ENCODE measurements at places on chromosomes 4 and X.

- no peak for DNase-seq
These were observed 20.1 kb downstream of the GPR143 start for GRCh38 chrX:9745417-9746115.

- DNase-seq, result no peak
These were observed 238.8 kb downstream of the ANK2 start for GRCh38 chr4:113288257-113288656.

DNA sequence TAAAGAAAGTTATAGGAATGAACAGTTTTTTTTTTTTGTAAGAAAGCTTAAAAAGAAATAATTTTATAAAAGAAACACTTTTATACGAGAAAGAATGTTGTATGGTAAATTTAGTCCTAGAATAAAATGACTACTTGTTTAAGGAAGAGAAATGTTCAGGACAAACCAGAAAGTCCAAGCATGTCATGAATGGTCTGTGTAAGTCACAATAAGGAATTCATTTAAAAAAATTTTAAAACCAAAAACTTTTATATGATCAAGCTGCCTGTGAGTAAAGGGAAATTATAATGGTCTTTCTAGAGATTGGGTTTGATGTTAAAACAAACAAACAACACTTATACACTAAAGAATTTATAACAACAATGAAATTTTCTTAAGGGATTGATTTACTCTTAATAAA, 858.9 kb upstream of the PCDH7 start:
- DNase-seq, result no peak

GRCh38 chr4:91198951-91199350, 1071.8 kb downstream of the CCSER1 start:
- DNase-seq, result no peak

DNA sequence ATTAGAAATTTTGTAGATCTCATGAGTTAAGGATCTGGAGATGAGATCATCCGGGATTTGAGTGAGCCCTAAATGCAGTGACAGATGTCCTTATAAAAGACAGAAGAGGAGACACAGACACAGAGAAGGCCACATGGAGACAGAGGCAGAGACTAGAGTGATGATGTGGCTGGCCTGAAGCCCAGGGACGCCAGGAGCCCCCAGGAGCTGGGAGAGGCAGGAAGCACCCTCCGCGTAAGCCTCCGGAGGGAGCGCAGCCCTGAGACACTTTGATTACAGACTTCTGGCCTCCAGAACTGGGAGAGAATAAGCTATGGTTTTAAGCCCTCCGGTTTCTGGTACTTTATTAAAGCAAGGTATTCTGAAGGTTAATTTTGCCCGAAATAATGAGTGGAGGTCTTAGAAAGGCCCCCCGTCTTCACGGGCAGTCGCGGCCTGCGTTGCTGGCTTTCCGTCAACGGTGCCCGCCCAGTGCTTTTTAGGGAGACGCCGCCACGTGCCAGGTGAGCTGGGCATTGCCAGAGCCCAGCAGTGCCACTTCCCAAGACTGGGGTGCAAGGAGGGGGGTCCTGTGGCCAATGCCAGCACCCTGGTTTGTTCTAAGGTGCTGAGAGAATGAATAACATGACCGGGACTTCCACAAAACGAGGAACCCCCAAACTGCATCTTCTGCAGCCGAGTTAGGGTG, 8.1 kb downstream of the DHRSX start:
- DNase-seq, result no peak

GRCh38 chrX:68848189-68848940, 19.5 kb downstream of the EFNB1 start:
- DNase-seq, result no peak

GRCh38 chrX:131894995-131895394, 128.1 kb upstream of the STK26 start:
- no peak for DNase-seq

GRCh38 chrX:118726887-118727685, at the start of gene IL13RA1:
Gene IL13RA1, plus strand, starts transcription at chrX:118727606. Its CDS starts 33 bp downstream, at chrX:118727639.
- no peak for DNase-seq

DNA sequence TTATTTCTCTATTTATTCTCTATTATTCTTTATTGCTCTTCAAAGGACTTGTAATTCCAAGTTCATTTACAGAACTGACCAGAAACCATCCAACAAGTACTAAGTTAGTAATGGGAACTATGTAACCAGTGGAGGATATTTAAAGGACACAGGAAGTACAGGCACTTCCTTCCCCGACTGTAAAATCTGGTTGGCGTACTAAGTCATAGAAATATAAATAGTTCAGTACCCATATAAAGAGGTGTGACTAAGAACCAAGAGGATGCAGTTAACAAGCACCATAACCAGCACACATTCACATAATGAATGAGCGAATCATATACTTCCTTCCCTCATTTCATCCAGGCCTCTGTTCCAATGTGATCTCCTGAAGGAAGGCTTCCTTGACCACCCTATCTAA, 3.6 kb upstream of the EIF4E start:
- no peak for DNase-seq

DNA sequence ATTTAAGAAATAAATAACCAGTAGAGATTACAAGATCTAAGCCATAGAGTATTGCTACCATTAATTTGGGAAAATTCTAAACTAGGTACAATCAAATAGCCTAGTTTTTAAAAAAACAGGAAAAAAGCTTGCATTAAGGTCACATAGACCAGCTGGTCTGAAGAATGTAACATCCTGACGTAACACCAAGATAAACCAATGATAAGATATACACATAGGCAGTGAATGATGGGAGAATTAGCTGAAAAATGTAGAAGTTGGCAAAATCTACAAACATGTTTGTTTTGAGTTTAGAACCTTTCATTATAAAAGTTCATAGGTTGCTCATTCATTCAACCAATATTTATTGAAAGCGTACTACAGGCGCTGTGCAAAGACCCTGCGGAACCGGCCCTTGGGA, 120.0 kb downstream of the SH3RF1 start:
- DNase-seq, result no peak

- no peak for DNase-seq
These were observed 264.1 kb upstream of the GATB start for GRCh38 chr4:152024881-152025280.

- no peak for DNase-seq
These were observed 33.6 kb upstream of the RPL34 start for GRCh38 chr4:108586778-108587177.

DNA sequence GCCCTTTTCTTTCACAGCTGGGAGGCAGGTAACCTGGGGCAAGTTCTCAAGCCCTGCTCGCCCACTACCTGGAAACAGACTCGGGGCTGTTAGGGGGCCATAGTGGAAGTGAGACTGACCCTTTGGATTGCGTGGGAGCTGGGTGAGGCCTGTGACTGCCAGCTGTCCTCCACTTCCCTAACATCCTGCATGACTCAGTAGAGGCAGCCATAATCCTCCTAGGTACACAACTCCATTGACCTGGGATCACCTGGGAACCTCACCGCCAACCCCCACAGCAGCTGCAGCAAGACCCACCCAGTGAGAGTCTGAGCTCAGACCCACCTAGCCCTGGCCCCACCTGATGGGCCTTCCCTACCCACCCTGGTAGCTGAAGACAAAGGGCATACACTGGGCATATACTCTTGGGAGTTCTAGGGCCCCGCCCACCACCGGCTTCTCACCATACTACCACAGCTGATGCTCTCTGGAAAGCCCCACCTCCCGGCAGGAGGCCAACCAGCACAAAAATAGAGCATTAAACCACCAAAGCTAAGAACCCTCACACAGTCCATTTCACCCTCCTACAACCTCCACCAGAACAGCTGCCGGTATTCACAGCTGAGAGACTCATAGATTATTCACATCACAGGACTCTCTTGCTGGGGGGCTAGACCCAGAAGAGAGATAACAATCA, 61.1 kb upstream of the DCTD start:
- no peak for DNase-seq

GRCh38 chrX:79588233-79588632, 221.1 kb upstream of the ITM2A start:
- DNase-seq, result no peak

DNA sequence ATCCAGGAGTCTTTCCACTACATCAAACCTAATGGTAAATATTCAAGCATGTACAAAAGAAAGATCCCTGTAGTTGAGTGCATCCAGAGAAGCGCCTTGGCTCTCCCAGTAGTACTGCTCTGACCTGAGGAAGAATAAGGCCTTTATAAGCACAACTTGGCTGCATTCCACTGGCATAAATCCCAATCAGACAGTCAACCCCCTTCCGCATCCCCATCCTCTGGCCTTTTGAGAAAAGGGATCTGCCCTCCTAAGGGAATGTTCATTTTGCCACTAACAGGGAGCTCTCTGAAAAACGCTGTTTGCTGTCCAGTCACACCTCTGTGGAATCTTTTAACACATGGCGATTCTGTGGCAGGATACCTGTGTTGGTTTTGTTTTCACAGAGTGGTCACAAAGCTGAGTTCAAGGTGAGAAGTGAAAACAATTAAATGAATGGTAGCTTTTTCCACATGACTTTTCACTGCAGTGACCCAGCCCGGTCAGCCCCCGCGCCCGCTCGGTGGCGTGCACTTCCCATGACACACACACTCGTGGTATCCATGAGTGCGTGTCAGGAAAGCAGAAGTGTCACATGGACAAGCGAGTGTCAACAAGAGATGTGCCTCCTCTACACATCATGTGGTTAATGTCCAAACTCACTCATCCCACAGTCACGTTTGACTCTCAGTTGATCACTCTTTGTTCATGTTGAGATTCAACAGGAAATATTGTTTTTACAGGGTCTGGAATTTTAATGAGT, 112.2 kb upstream of the ENPP6 start:
- DNase-seq, result no peak

DNA sequence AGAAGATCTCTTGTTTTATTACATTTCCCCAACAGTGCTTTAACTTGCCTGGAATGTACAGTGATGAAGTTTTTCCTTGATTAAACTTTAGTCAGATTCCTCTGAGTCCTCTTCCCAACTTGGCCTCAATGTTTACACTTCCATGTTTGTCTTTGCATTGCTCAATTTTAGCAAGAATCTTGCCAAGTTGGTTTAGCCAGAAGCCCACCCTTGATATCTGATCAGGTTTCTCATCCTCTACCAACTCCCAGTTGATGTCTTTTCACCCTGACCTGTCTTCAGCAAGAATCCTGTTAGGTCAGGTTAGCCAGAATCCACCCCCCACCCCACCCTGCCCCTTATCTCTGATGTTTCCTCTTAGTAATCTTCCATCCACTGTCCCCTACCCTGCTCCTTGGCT, 120.9 kb downstream of the MBNL3 start:
- no peak for DNase-seq

DNA sequence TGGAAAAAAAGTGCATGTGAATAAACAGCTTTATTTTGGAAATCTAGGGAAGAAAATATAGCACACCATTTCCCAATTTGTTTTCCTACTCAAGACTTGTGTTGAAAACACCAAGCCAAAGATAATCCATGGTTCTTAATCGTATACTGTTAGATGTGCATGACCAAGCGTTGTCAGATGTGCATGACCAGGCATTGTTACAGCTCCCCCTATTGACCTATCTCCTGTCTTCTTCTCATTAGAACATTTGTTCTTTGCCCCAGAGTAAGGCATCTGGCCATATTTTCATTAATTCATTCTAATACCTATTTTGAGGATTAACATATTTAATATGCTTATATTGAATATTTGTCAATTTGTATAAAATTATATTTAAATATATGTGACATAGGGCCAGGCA, 14.4 kb upstream of the VCX start:
- DNase-seq, result no peak

DNA sequence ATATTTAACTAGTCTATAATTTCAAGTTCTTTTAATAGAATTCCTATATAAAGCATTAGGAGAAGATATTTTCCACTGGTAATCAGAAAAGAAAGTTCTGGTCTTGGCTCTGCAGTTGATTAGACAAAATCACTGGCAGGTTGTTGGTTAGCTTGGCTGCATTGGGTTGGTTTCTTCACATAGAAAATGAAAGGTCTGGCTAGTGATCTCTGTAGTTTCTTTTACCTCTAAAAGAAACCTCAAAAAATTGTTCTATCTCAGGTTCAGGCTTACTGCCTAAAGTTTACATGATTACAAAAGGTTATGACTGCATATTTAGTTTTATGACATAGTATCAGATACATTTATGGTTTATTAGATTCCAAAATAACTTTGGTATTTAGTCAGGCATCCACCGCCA, 95.8 kb upstream of the NAP1L5 start:
- no peak for DNase-seq

DNA sequence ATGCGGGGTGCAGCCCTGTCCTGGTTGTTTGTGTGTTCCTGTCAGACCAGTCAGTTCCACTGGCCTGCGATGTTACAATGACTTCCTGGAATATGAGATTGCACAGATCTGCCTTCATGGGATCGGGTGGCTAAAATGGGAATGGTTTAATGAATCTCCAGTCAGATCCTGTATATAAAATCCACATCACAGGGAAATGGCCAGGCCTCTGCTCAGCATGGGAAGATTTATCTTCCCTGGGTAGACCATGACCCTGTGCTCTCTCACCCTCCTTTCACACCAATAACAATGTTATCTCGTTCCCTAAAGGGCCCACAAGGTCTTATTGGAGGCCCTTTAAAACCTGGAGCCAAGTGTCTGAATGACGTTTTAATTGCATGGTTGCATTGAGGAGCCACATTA, 307.4 kb downstream of the RAB28 start:
- no peak for DNase-seq

DNA sequence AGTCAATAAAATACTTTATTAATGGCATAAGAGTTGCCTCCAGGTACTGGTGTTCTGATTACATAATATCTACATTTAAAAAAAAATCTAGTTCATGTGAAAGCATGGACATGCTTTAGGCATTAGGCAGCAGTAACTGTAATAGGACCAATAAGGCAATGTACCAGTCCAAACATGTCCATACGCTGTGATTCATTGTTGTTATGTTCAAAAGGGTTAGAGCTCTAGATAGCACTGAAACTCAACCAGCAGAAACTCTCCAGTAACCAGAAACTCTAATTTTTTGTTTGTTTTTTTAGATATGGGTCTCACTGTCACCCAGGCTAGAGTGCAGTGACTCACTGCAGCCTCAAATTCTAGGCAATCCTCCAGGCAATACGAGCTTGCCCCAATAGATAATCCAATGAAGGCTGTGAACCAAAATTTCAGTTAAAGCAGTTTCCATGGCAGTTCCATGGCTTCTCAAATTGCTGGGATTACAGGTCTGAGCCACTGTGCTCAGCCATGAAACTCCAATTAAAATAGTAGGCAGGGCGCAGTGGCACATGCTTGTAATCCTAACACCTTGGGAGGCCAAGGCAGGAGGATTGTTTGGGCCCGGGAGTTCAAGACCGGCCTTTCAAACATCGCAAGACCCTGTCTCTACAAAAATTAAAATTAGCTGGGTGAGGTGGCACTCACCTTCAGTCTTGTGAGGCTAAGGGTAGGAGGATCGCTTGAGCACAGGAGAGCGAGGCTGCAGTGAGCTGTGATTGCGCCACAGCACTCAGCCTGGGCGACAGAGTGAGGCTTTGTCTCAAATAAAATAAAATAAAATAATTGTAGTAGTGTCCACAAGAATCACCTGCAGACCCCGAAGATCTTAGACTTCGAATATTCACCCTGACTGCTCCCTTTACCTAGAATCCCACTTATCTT, 36.3 kb downstream of the MGARP start:
- DNase-seq, result no peak

GRCh38 chr4:36493251-36493650, 211.8 kb downstream of the DTHD1 start:
- no peak for DNase-seq
